Ovary (tissue), 10 donors: ENCODE measurements at places on chromosomes 3 and 15.

- no peaks in the 10 kb centered on the region for H3K36me3 ChIP-seq
- no peak overlapping the region for H3K27ac ChIP-seq
These were observed 19.0 kb upstream of the DMXL2 start for GRCh38 chr15:51641490-51642130.

GRCh38 chr3:60303160-60303559 lies 948.1 kb downstream of the FHIT start:
- H3K4me3 ChIP-seq, result no peak overlapping the region
- no peaks in the 10 kb centered on the region for H3K36me3 ChIP-seq
- no peak for DNase-seq
- H3K27ac ChIP-seq, result no peak overlapping the region
- no peaks in the 10 kb centered on the region for H3K27me3 ChIP-seq

- H3K27ac ChIP-seq, result no peak overlapping the region
- peaks cover 3% of the 10 kb centered on the region for H3K4me1 ChIP-seq
- H3K36me3 ChIP-seq, result no peaks in the 10 kb centered on the region
- peak; percentile 48 for DNase-seq
- H3K27me3 ChIP-seq, result no peaks in the 10 kb centered on the region
- no peak overlapping the region for H3K4me3 ChIP-seq
These were observed 30.2 kb upstream of the ZNF609 start for GRCh38 chr15:64430000-64430735.

DNA sequence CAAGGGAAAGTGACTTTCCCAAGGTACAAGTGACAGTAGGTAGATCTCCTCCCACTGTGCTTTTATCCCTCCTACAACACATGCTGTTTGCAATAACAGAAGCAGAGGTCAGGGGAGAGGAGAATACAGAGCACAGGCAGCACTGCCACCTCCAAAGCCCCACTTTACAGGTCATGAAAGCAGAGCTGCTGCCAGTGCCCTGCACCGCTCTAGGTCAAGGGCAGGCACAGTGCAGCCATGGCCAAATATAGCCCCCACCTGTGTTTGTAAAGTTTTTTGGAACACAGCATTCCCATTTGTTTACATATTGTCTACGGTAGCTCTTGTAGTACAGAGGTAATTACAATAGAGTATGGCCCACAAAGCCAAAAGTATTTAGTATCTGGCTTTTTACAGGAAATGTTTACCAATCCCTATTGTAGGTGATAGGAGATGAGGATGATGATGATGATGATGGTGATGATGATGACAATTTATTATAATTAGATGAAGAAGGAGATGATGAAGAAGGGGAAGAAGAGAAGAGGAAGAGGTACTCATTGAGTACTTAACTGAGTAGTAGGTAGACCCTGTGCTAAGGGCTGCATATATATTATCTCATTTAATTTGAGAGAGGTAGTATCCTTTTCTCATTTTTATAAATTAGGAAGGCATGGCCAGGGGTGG lies 20.4 kb downstream of the HDC start:
- no peak overlapping the region for H3K4me3 ChIP-seq
- DNase-seq, result no peak
- H3K4me1 ChIP-seq, result no peaks in the 10 kb centered on the region
- H3K36me3 ChIP-seq, result no peaks in the 10 kb centered on the region

DNA sequence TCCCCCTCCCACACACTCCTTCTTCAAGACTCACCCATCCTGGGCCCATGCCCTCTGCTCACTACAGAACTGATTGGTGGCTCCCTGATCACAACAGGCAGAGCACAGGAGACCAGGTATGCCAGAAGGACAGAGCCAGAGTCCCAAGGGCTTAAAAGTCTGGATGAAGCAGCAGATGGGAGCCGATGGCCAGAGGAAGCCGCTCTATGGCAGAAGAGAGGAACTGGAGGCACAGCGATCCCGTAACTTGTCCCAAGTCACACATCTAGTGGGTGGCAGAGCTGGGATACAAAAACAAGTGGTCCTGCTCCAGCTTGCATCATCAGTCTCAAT lies 20.7 kb downstream of the ITGA11 start:
- no peak overlapping the region for H3K27ac ChIP-seq
- no peak overlapping the region for H3K4me3 ChIP-seq
- DNase-seq, result peak; percentile 5
- H3K27me3 ChIP-seq, result no peaks in the 10 kb centered on the region
- H3K36me3 ChIP-seq, result no peaks in the 10 kb centered on the region
- peaks cover 11% of the 10 kb centered on the region for H3K4me1 ChIP-seq

DNA sequence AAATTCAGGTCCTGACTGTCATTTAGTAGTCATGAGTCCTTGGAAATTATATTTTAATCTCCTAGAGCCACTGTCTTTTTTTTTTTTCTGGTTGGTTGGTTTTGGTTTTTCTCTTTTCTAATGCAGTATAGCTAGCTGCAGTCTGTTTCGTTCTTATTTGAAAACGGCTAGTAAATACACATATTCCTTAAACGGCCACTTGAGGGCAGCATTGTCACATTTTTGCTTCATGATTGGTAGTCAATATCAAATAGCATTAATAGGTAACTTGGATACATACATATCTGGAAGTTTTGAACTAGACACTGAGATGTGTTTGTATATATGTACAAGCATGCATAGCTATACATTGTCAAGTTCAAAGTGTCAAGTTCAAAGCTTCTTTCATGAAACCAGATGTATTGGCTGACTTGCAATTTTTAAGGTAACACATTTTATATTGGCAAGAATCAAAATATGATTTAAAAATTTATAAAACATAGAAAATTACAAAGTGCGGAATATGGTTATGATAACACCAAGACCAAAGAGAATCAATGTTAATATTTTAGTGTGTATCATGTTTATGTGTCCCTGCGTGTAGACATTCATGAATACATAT lies 22.5 kb downstream of the GABRA5 start:
- no peaks in the 10 kb centered on the region for H3K36me3 ChIP-seq
- H3K27me3 ChIP-seq, result no peaks in the 10 kb centered on the region
- no peak overlapping the region for H3K27ac ChIP-seq

DNA sequence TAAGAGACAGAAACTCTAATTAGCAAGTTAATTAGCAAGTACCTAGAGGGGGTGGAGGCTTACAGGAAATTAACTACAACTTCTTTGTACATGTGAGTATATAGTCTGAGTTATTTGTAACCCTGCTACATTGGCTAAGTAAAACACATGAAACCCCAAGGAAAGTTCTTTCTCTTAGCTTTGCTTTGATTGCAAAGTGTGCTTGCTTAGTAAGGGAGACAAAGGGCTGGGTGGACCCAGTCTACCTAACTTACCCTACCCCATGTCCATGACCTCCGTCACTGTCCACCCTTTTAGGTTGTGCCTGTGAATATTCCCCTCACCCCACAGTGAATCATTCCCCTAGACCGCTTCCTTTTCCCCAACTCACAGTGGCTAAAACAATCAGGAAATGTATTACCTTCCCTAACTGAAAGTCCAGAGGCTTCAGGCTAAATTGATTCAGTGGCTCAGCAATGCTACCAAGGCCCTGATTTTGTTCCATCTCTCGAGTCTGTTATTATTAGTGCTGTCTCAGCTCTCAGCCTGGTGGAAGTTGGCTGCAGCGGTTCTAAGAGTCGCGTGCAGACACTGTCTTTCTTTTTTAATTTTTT lies 31.1 kb upstream of the RYR3 start:
- no peaks in the 10 kb centered on the region for H3K4me1 ChIP-seq
- H3K4me3 ChIP-seq, result no peak overlapping the region
- H3K27ac ChIP-seq, result no peak overlapping the region
- no peaks in the 10 kb centered on the region for H3K27me3 ChIP-seq

DNA sequence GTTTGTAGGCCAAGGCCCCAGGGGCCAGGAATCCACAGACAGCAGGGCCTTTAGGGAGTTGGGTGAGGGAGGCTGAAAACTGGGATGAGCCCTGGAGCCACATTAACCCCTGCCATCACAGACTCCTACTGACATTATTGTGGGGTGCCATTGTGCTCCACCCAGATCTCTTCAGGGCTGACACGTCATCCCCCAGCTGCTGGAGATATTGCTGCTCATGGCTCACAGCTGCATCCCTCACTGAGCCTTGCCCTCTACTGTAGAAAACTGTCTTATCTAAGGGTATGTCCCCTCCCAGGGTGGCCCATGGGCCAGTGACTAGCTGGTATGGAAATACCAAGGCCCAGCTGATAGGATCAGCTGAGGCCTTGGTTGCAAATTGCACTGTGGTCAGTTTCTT lies 87.3 kb upstream of the PRR23C start:
- no peak overlapping the region for H3K27ac ChIP-seq
- DNase-seq, result no peak
- peaks cover 4% of the 10 kb centered on the region for H3K4me1 ChIP-seq
- no peaks in the 10 kb centered on the region for H3K36me3 ChIP-seq
- no peaks in the 10 kb centered on the region for H3K27me3 ChIP-seq

DNA sequence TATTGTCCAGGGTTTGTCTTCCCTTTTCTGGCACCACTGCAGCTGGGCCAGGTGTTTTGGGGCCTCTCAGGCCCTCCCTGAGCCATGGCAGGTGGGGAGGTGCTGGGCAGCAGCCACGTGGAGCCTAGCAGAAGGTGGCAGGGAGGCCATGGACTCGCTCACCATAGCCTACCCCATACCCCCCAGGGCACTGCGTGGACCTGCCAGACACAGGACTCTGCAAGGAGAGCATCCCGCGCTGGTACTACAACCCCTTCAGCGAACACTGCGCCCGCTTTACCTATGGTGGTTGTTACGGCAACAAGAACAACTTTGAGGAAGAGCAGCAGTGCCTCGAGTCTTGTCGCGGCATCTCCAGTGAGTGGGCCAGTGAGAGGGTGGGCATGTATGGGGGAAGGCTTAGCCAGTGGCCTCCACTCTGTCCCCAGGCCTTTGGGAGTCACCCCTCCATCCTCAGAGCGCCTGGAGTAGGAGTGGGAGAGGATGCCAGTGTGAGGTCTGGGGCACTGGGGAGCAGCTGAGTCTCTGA lies 11.9 kb downstream of the SPINT1 start:
- no peak overlapping the region for H3K27ac ChIP-seq
- no peaks in the 10 kb centered on the region for H3K4me1 ChIP-seq
- H3K27me3 ChIP-seq, result no peaks in the 10 kb centered on the region
- H3K4me3 ChIP-seq, result no peak overlapping the region

GRCh38 chr3:16280671-16281070 lies 15.7 kb downstream of the OXNAD1 start:
- no peak overlapping the region for H3K27ac ChIP-seq
- H3K27me3 ChIP-seq, result no peaks in the 10 kb centered on the region
- peaks cover 3% of the 10 kb centered on the region for H3K4me1 ChIP-seq
- H3K4me3 ChIP-seq, result no peak overlapping the region

- H3K27me3 ChIP-seq, result no peaks in the 10 kb centered on the region
- DNase-seq, result no peak
- H3K4me1 ChIP-seq, result no peaks in the 10 kb centered on the region
- H3K4me3 ChIP-seq, result peak overlapping the region; percentile 99
These were observed 897 bp downstream of the RAD54L2 start for GRCh38 chr3:51539291-51539941.

DNA sequence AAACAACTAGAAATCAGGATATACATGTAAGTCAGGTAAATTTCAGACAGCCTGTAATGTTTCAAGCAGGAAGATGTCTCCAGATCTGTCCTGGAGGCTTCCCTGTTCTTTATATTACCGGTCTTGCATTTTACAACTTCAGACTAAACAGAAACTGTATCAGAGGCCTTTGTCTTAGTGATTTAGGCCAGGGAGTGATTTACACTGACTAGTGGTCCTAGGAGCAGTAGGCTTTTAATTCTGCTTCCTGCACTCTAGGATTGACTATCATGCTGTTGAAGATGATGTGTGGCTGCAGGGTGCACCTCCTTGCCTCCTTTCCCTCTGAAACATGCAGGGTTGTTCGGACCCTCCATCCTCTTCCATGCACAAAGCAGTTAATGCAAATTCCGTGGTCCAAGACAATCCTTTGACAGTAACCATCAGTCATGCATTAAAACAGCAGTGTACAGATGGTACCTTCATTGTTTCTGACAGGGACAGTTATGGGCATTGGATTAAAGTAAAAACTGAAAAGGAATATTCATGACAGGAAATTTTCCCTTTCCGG lies 27.6 kb downstream of the CHRNA7 start:
- H3K4me3 ChIP-seq, result no peak overlapping the region
- no peaks in the 10 kb centered on the region for H3K36me3 ChIP-seq
- H3K27ac ChIP-seq, result no peak overlapping the region

GRCh38 chr3:64954995-64955636 lies 267.3 kb upstream of the ADAMTS9 start:
- no peak for DNase-seq
- H3K4me1 ChIP-seq, result peaks cover 6% of the 10 kb centered on the region
- H3K4me3 ChIP-seq, result no peak overlapping the region
- no peaks in the 10 kb centered on the region for H3K36me3 ChIP-seq
- H3K27ac ChIP-seq, result no peak overlapping the region

DNA sequence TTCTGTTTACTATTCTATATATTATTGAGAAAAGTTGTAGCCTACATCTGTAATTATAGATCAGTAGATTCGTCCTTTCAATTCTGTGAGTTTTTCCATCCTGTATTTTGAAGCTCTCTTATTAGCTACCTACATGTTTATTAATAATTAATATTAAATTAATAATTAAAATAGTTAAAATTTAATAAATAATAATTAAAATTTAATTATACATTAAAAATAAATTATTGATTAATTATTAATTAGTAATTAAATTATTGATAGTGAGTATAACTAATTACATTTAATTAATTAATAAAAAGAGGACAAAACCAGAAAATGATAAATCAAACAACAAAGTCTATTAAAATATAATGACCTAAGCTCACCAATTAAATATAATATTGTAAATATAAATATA lies 606.6 kb upstream of the ROBO1 start:
- H3K4me3 ChIP-seq, result no peak overlapping the region
- no peaks in the 10 kb centered on the region for H3K27me3 ChIP-seq
- no peaks in the 10 kb centered on the region for H3K36me3 ChIP-seq
- no peaks in the 10 kb centered on the region for H3K4me1 ChIP-seq
- no peak for DNase-seq

GRCh38 chr3:102353805-102354204 lies 81.0 kb upstream of the ZPLD1 start:
- DNase-seq, result no peak
- no peak overlapping the region for H3K4me3 ChIP-seq
- no peak overlapping the region for H3K27ac ChIP-seq
- no peaks in the 10 kb centered on the region for H3K27me3 ChIP-seq

DNA sequence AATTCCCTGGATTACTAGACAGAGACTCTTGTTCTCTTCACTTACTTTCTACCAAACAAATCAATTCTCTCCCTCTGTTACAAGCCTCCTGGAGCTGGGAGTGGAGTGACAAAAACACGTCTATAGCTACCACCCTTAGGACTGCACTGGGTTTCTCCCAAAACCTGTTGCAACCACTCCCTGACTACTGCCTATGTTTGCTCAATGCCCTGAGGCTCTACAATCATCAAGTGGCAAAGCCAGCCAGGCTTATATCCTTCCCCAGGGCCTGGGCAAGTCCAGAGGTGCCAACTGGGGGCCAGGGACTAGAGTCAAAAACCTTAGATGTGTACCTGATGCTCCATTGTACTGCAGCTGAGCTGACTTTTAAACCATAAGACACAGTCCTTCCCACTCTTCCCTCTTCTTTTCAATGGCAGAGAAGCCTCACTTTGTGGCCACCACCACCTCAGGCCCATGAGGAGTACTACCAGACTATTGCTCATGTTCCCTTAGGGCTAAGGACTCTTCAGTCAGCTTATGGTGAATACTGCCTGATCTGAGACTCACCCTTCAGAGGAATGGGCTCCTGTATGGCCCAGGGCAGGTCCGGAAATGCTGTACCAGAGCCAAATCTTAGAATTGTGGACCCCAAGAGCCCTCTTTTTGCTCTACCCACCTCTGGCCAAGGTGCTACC lies 125.4 kb upstream of the PLCL2 start:
- no peak for DNase-seq
- H3K27me3 ChIP-seq, result no peaks in the 10 kb centered on the region
- H3K36me3 ChIP-seq, result no peaks in the 10 kb centered on the region
- no peaks in the 10 kb centered on the region for H3K4me1 ChIP-seq
- H3K27ac ChIP-seq, result no peak overlapping the region
- H3K4me3 ChIP-seq, result no peak overlapping the region
